ENCODE measurements at places on chromosomes 13 and 19. TPM values are rescaled to one million over a fixed set of nuclear protein-coding genes. Genes with fewer than 3 reads are reported as not detected.

DNA sequence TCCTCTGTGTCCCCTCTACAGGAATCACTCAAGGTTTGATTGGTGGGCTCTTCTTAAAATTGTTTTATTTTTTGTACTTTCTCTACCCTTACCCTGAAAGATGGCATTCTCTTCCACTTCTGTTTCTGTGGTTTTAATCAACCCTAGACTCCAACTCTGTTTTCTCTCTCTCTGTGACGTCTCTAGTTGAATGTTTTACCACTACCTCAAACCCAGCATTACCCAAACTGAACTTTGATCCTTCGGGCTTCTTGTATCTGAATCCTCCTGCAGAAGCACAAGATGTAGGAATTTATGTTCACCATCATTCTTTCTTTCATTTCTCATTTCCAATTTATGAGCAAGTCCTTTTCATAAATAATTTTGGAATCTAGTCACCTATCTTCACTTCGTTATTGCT lies 39.9 kb downstream of the PCCA start:
- DNase-seq, result no peak

The CEBPA gene
- total RNA-seq, result 22.2 TPM

DNA sequence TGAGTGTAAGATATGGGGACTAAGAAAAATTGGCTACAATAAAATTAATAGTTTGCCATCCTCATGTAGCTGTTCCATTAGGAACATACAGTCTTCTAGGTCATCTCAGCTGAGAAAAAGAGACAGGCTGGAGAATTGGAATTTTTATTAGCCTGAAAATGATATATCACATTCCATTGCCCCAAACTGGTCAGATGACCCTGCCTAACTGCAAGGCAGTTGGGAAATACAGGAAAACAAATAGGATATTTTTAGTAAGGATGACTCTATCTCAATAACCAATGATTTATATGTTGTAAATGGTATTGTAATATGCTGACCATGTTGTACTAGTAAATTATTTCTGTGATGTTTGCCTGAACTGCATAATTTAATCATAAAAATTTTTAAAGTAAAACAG lies 673.8 kb downstream of the PCDH9 start:
- no peak for DNase-seq

DNA sequence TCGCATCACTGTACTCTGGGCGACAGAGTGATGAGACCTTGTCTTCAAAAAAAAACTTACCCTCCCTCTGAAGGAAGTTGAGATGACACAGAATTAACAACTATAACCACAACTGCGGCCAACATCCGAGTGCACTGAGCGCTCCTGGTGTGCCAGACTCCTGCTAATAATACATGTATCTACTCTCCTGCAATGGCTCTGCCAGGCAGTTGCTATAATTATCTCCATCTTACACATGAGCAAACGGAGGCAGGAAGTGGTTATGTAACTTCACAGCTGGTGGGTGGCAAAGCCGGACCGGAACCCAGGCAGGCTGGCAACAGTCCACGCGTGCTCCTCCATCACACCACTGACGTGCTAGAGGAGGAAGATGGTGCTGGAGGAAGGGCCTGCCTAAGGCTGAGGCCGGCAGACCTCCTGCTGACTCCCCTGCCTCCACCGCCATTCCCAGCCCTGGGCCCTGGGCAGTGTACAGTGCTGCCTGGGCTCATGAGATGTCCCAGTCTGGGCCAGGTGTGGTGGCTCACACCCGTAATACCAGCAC lies 12.6 kb downstream of the XRCC1 start:
- DNase-seq, result peak; percentile 85

GRCh38 chr19:57802269-57802668 lies 12.4 kb downstream of the ZNF552 start:
- no peak for DNase-seq

DNA sequence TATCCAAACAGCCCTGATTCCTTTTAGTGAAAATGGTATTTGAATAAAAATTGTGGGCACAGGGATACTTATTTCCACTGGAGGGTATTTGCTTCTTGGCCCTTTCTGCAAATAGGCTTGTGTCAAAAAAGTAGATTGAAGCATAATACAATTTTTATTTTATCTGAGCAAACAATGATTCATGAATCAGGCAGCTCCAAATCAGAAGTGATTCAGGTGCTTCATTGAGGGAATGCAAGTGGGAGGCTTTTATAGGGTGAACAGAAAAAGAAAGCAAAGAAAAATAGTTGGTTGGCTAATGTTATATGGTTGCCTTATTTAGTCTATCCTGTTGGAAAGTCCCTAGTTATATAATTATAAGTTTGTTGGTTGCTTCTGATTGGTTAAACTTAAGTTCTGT lies 117.9 kb downstream of the ITGBL1 start:
- no peak for DNase-seq

DNA sequence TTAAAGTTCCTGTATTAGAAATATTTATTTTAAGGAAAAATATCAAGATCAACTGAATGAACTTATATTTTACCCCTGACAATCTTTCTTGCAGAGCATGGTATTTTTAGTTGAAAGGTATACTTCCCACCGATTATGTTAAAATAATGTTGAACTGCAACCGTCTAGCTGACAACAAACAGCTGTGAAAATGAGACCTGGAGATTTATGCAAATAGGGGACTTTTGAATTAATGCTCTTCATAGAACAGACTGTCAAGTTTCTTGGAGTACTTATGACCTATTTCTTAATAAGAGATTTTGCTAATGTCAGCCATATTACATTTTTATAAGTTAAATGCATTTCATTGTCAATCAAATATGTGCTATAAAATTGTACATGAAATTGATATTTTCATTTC lies 210.9 kb downstream of the NALCN start:
- DNase-seq, result no peak

Measured in mucosa of gallbladder (tissue), 1 donor.